Endothelial cell of umbilical vein (primary cell): ENCODE measurements at places on chromosomes 3 and 15. TPM values are rescaled to one million over a fixed set of nuclear protein-coding genes. Genes with fewer than 3 reads are reported as not detected.

LMAN1L gene
- not detected in 2 replicates for total RNA-seq

CHL1 gene
- not detected in 2 replicates for total RNA-seq

KLF15 gene
- total RNA-seq, result 1.4 and 3.0 TPM in 2 replicates

ECE2 gene
- not detected in 2 replicates for total RNA-seq

NIPA2 gene
- total RNA-seq, result 72.9 and 75.7 TPM in 2 replicates

GRCh38 chr15:63600001-63600615, 2.9 kb downstream of the FBXL22 start:
- DNase-seq, result no peak
- peaks cover 10% of the 10 kb centered on the region for H3K4me1 ChIP-seq
- no peaks in the 10 kb centered on the region for H3K36me3 ChIP-seq
- peak overlapping the region; percentile 56 for H3K4me3 ChIP-seq

DNA sequence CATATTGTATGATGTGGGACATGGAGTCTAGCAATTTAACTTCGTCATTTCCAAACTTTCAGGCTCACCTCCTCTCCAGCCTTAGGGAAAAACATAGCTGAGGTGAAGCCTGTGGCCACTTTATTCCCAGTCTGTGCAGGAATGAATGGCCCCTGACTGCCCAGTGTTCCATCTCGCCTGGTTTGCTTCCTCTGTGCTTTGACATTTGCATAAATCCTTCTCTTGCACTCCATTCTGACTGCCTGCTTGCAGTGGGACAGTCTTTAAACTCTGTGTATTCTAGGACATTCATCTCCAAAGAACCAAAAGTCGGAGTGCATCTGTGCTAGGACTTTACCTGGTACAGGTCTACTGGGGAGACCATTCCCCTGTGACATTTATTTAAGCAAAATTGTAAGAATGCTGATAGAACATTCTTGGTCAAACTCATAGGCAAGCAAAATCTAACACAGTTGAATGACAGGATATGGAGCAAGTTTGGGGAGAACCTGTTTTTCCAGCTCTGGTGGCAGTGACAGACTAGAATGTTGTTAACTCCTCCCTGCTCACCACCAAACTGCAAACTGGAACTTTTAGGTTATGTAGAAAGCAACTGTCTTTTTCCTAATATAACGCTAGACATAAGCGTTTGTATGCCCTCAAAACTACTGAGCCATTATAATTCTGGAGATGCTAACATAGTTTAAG, 22.1 kb downstream of the TMED3 start:
- no peak overlapping the region for H3K4me3 ChIP-seq
- no peak overlapping the region for H3K27ac ChIP-seq
- no peaks in the 10 kb centered on the region for H3K36me3 ChIP-seq
- DNase-seq, result no peak

- no peaks in the 10 kb centered on the region for H3K36me3 ChIP-seq
- H3K27ac ChIP-seq, result no peak overlapping the region
- no peak for DNase-seq
- no peak overlapping the region for H3K4me3 ChIP-seq
These were observed 35.8 kb downstream of the PLD1 start for GRCh38 chr3:171774521-171774920.

GRCh38 chr15:41780266-41780665, 6.0 kb downstream of the MAPKBP1 start:
- no peaks in the 10 kb centered on the region for H3K27me3 ChIP-seq
- H3K27ac ChIP-seq, result peak overlapping the region; percentile 38
- DNase-seq, result peak; percentile 42
- H3K4me1 ChIP-seq, result peaks cover 55% of the 10 kb centered on the region

DNA sequence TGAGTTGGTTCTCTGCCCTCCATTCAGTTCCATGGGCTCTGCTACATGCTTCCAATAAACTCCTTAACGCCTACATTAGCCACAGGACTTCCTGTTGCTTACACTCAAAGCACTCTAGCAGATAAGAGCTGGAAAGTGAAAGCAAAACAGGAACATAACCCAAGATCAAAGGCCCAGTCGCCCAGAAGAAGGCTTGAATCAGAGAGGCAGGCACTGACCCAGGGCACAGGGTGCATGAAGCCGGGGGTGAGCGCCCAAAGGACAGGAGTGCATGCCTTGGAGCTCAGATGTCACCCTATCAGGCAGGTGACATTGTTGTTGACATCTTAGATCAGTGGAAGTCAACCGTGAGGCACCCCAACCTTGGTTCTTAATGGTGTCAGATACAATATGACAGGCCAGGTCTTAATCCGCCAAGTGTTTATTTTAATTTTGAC, 235.1 kb downstream of the UACA start:
- H3K27me3 ChIP-seq, result peaks cover 6% of the 10 kb centered on the region
- DNase-seq, result peak; percentile 70
- H3K27ac ChIP-seq, result no peak overlapping the region
- no peak overlapping the region for H3K4me3 ChIP-seq
- H3K36me3 ChIP-seq, result no peaks in the 10 kb centered on the region

DNA sequence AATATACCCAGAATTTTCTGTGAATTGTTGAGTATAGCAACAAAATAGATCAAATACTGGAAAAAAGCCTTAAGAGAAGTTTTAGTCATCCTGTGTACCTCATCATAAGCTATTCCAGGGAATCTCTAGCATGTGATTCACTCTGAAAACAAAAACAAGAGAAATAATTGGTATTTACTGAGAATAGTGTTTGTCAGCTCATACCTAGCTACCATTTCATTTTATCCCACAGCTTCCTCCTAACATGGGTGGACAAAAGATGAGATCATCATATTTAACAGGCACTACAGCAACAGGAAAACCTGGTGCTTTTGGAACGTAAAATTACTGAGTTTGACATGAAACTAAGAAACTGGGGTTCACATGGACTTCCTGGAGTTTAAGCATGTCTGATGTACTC, 753.5 kb upstream of the NECTIN3 start:
- no peaks in the 10 kb centered on the region for H3K36me3 ChIP-seq
- H3K27me3 ChIP-seq, result no peaks in the 10 kb centered on the region
- peaks cover 12% of the 10 kb centered on the region for H3K4me1 ChIP-seq
- DNase-seq, result peak; percentile 49
- H3K27ac ChIP-seq, result peak overlapping the region; percentile 57
